ENCODE measurements at places on chromosomes 13 and 19. TPM values are rescaled to one million over a fixed set of nuclear protein-coding genes. Genes with fewer than 3 reads are reported as not detected.
A peak's percentile ranks its signal among the peaks of the same experiment; 100 is the strongest.

- DNase-seq, result no peak
Observed at GRCh38 chr13:68078469-68078868, 848.3 kb upstream of the PCDH9 start.

DNA sequence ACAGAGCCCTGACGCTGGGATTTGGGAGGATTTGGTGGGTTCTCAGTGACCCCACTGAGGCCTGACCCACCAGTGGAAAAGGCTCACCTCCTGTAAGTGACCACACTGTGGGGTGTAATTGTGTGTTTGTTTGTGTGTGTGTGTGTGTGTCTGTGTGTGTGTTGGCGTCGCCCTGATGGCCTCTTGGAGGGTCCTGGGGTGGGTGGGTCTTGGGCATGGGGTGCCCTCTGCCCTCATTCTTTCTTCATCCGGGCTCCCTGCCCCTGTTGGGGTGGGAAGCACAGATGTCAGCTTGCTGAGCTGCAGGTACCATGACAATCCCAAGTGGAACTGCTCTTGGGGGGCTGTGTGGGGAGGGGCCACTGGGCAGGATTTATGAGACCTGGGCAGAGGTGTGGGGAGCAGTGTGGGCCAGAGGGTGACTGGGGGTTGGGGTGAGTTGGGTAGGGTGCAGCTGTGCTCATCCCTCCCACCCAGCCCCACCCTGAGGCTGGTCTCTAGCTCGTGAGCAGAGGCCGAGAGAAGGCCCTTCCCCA, 22.8 kb downstream of the WTIP start:
- DNase-seq, result no peak

- no peak for DNase-seq
Observed at GRCh38 chr13:33227927-33228647, 57.5 kb downstream of the STARD13 start.

- DNase-seq, result no peak
Observed at GRCh38 chr19:13100031-13100588, 2.5 kb downstream of the LYL1 start.

CYP2A6 gene
- total RNA-seq, result not detected

- no peak for DNase-seq
Observed at GRCh38 chr13:64704121-64704649, 2526.0 kb downstream of the PCDH9 start.

DNA sequence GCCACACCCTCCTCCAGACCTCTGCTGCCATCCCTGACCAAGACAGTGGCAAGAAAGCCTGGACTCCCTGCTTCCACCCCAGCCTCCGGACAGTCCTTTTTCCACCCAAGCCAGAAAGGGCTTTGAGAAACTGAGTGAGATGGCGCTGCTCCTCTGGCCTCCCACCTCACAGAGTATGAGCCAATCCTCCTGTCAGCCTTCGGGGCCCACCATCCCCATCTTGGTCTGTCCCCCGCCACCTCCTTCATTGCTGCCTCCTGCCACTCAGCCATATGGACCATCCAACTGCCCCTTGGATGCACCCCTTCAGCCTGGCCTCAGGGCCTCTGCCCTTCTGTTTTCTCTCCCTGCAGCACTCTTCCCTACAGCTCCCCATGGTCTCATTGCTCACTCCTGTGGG, 125.7 kb downstream of the CRYL1 start:
- DNase-seq, result no peak

DNA sequence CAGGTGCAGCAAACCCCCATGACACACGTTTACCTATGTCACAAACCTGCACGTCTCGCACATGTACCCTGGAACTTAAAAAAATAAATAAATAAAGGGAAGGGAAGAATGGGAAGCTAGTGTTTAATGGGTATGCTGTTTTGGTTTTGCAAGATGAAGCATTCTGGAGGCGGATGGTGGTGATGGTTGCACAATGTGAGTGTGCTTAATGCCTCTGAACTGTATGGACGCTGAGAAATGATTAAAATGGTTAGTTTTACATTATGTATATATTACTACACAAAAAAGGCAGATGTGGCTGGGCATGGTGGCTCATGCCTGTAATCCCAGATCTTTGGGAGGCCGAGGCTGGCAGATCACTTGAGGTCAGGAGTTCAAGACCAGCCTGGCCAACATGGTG, 17.8 kb downstream of the NFILZ start:
- no peak for DNase-seq

CCDC61 gene
- 7.7 TPM for total RNA-seq

TUBA3C gene
- total RNA-seq, result not detected

LMTK3 gene
- total RNA-seq, result 1.4 TPM

- no peak for DNase-seq
Observed at GRCh38 chr19:9132422-9132821, 5.7 kb upstream of the OR7G3 start.

GRCh38 chr19:708154-709143, at the start of gene PALM:
PALM (plus strand) TSS chr19:708935; CDS start chr19:709147, 212 bp downstream.
- DNase-seq, result peak; percentile 67

DAND5 gene
- total RNA-seq, result 11.2 TPM

DNA sequence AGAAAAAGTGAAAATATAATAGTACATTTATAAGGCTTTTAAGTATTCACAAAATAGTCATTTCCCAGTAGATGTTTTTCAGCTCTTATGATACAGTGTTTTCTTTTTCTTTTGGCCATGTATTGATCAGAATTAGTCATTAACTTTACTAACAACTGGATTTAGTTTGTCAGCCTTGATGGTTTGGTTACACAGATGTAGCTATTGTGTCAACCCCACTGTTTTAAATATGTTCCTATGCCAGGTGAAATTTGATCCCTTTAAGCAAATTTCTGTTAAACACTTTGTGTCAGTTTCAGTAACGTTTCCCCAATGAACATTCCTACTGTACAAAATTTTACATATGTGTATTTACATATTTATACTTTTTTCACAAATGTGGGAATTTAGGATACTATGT, 261.5 kb upstream of the STARD13 start:
- DNase-seq, result no peak

DNA sequence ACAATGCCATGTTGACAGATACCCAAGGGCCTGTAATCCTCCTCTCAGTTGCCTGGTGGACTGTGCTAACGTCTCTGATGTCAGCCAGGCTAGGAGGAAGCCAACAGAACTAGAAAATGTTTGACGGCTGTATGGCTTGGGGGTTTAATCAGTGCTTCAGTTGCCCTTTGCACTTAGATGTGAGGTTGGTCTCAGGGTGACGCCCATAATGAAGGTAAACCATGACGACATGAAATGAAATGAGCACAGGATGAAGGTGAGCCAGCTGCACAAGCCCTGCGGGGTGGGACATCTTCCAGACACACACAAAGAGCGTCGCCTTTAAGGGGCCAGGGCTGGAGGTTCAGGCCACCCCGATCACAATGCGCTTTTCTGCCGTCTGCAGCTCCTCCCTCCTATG, 127.2 kb downstream of the CRYL1 start:
- no peak for DNase-seq

DNA sequence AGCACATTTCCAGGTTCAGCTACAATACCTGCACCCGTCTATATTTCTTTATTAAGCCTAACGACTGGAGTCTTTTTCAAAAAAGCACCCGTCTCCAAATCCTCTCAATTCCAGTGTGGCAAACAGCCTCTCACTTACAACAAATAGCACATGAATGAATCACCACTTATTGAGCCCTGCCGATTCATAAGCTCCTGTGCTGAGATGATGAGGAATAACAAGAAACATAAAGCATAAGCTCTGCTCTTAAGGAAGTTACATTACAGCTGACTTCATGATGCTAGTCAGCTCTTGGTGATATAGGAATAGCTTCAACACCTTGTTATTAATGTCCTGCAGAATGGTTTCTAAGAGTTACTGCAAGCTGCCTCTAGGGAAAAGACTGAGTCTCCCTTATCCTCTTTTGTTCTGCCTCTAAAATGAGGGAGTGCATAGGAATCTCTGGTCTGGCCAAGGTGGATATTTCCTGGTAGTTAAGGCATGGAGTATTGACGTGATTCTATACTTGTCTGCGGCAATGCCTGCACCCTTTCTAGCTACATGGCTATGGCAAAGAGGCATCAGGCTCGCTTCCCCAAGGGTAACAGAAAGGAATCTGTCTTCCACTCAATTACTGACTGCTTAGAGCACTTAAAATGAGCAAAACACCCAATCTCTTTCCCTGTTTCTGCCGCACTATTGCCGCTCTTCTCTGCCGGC, 195.7 kb downstream of the KLF12 start:
- no peak for DNase-seq

DNA sequence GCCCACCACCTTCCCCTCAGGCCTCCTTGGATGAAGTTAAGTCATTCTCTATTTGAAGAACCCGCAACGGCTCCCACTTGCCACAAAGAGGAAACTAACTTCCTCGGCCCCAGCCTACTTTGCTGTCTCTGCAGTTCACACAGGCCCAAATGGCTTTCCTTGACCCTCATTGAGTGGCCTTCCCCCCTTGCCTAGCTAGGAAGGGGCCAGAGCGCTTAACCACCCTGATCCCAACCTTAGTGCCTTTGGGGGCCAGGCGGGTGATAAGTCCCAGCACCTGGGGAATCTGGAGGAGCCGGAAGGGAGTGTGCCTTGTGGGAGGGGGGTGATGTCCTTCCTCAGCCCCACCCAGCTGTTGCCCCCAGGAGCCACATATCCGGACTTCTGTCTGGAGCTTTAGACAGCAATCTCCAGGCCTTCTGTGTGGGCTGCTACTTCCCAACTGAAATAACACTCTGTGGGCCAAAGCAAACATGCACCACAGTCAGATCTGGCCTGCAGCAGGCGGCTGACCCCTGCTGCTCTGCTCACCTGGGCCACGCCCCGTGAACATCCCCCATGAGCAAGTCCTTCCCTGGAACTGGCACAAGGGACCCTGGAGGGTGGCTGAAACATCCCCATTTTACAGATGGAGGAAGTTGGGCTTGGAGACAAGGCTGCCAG, 10.5 kb downstream of the NECTIN2 start:
- DNase-seq, result no peak

GRCh38 chr19:49442771-49443365, 1.5 kb upstream of the SLC17A7 start:
- peak; percentile 96 for DNase-seq

- no peak for DNase-seq
Observed at GRCh38 chr13:49604570-49604969, 19.2 kb upstream of the RCBTB1 start.

GRK1 gene
- 0.42 TPM for total RNA-seq

- DNase-seq, result no peak
Observed at GRCh38 chr19:918481-919198, 1.5 kb downstream of the KISS1R start.

DNA sequence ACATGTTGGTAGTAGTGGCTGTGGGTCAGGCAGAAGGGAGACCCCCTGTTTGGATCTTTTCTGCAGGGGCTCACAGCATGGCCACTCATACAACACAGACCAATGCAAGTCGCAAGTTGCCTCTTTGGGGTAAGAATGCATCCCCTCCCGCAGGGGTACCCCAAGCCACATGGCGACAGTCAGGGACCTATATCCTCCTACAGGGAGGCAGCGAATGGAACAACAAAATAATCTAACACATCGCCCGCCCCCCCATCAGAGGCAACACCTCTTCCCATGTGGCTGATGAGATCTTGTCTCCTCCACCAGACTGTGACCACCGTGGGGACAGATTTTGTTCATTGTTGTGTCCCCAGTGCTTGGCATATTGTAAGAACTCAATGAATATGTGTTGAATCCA, 40.7 kb upstream of the PNMA8B start:
- DNase-seq, result no peak

F2RL3 gene
- 0.30 TPM for total RNA-seq

KLK10 gene
- total RNA-seq, result 0.50 TPM

DNA sequence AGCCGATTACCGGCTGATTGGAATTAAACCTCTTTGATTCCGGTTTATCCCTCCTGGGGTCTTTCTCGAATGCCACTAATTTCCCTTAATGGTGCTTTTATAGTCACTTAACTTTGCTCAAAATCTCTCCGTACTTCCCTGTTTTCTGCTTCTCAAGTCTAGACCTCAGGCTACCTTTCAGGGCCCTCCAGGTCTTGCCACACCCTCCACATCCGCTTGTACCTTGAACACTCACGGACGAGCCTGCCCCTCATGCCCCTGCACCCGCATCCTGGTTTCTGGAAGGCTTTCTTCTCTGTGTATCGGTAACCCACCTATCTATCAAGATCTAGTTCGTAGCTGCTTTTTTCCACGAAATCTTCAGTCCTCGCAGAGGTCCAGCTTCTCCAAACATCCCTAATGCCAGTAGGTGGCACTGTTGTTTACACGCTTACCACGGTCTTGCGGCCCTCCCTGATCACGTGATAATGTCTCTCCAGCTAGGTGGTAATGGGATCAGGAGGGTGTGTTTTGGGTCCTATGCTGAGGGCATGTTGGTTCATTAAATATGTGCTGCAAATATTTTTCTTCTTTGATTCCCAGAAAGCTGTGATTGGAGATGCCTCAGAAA, 13.8 kb downstream of the ATP12A start:
- DNase-seq, result no peak

FAM83E gene
- total RNA-seq, result not detected

DNA sequence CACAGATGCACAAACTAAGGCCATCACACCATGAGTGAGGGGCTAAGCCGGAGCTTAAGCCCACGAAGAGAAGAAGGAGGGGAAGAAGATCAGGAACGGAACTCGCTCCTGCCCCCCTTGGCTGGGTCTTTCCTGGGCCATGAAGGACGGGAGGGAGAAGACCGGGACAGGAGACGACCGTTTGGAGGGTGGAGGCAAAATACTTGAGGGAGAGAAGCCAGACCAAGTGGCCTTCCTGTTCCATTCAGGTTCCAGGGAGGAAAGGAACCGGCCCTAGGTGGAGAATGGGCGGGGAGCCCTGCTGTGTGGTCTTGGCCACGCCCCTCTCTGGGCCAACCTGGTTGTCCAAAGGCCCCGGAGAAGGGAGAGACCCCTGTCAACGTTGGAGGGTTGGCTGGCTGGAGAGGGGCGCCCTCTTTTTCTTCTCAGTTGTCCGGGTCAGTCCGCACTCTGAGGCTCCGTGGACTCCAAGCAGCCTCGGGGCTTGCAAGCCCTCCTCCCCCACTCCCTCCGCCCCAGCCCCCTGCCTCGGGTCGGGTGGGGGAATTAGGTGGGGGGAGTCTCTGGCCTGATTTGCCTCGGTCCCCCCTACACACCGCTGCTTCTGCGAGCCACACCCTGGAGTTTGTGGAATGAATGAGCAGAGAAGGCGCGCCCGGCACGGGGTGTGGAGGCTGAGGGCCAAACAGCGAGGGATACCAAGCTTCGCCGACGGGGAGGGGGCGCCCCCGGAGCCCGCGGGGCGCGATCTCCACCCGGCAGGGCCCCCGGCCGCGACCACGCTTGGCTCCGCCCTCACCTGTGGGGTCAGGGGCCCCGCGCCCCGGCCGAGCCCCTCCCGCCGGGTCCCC, 757 bp downstream of the FBN3 start:
- DNase-seq, result no peak

FGF22 gene
- total RNA-seq, result not detected
